ENCODE measurements at places on chromosomes 1 and 21.

DNA sequence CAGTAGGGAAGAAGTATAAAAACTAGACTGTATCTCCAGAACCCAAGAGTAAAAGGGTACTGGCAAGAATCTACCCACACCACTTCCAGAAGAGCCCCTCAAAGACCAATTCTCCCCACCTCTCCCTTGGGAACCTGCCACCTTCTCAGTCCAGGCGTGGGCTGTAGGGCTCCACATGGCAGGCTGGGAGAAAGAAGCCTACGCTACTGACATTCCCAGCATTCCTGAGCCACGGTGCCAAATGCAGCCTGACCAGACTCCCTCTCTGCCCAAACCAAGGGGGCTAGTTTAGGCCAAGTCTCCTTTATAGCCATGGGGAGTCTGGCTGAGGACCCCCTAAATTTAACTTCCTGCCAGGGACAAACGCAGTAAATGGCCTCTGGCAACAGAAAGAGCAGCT lies 2.0 kb downstream of the UBE2Q1 start:
- DNase-seq = no peak

GRCh38 chr1:89762779-89763648 lies 57.8 kb upstream of the LRRC8D start:
- peak; percentile 73 for DNase-seq

- DNase-seq = no peak
Measured at GRCh38 chr1:244992833-244993232, 128.5 kb upstream of the HNRNPU start.

GRCh38 chr1:193285641-193286040 lies 99.2 kb upstream of the B3GALT2 start:
- no peak for DNase-seq

- DNase-seq = no peak
Measured at GRCh38 chr1:196070940-196071339, 537.3 kb downstream of the KCNT2 start.

DNA sequence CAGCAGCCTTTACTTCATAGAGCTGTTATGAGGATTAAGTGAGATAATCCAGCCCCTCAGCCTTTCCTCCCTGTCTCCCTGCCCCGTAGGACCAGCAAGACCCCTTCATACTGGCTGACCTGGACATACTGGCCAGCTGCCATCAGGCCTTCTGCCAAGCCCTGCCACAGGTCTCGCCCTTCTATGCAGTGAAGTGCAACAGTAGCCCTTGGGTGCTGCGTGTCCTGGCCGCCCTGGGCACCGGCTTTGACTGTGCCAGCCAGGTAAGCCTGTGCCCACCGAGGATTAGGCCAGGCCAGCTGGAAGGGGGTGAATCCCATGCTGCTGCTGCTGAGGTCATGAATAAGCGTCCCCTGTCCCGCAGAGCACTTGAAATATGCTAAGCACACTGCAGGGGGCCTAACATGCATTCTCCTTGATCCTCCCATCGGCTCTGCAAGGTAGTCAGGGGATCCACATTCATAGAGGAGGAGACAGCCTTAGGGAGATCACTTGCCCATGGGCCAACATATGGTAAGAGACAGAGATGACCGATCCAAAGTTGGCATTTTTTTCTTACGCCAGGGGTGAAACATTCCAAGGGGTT lies 73.3 kb upstream of the TINAGL1 start:
- DNase-seq = no peak

GRCh38 chr1:165397944-165398343 lies 41.4 kb upstream of the LMX1A start:
- no peak for DNase-seq

GRCh38 chr1:112196008-112196588 lies 199.9 kb upstream of the CTTNBP2NL start:
- DNase-seq = no peak

DNA sequence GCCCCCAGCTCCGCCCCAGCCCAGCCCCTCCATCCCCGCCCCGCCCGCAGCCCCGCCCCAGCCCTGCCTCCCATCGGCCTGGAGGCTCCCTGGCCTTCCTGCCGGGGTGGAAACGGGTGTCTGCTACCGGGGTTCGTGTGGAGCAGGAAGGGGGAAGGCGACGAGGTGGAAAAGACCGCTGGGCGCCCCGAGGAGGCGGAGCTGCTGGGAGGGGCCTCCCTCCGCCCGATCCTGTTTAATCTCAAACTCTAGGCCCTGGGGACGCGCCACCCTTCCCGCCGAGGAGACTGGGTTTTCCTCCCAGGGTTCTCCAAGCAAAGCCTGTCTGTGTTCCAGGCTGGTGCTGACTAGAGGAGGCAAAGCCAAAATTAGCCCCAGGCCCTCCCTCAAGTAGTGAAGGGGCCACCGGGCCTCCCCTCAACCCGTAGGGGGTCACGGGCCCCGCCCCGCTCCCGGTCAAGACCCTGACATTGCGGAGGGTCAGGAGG lies 16.2 kb upstream of the TTLL10 start:
- peak; percentile 81 for DNase-seq

DNA sequence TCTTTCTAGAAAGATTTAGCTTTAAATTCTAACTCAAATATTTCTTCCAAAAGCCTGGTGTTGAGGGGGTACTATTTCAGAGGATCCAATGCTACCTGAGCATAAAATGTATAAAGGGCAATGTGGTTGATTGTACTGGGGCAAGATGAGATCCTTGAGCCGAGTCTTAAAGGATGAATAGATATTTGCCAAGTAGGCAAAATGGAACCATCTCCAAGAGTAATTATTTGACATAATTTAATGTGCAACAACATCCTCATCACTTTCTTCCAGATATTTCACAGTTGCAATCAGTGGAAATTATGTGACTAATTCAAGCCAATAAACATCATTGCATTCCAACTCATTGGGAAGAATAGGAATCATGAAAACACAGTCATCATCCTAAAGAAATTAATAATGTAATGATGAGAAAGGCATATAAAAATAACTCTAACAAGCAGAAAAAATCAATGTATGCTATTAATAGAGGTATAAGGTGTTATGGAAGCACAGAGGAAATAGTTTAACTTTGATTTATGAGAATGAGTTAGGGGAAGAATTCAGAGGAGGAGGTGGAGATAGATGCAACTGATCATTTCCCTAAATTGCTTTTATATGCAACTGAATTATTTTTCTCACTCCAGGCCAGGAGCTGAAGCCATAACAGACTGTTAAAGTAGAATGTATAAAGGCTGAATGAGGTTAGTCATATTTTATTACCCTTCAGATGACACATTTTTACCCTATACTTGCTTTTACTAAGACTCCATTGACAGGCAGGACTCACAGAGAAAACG lies 30.0 kb upstream of the RGS4 start:
- no peak for DNase-seq

GRCh38 chr1:61254634-61255357 lies 172.4 kb downstream of the NFIA start:
- no peak for DNase-seq

GRCh38 chr1:220748089-220748934 lies at the start of gene MTARC2:
TSS of gene MTARC2 (plus strand) at chr1:220748322. CDS start at chr1:220748532, 210 bp downstream.
- peak; percentile 84 for DNase-seq

DNA sequence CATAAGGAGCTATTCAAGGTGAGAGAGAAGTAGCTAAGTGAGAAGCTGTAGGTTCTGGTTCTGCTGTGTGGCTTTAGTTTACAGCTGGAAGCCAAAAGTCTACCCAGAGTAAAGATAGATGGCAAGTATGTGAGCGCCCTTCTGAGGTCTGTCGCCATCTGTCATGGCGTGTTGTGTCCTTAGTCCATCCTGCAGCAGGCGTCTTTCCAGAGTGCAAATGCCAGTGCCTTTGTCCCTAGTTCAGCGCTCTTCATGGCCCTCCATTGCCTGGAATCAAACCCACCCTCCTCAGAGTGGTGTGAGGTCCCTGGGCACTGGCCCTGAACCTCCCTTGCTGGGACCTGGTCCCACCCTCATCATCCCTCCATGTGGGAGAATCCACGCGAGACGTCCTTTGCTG lies 96.6 kb downstream of the ADARB1 start:
- no peak for DNase-seq

DNA sequence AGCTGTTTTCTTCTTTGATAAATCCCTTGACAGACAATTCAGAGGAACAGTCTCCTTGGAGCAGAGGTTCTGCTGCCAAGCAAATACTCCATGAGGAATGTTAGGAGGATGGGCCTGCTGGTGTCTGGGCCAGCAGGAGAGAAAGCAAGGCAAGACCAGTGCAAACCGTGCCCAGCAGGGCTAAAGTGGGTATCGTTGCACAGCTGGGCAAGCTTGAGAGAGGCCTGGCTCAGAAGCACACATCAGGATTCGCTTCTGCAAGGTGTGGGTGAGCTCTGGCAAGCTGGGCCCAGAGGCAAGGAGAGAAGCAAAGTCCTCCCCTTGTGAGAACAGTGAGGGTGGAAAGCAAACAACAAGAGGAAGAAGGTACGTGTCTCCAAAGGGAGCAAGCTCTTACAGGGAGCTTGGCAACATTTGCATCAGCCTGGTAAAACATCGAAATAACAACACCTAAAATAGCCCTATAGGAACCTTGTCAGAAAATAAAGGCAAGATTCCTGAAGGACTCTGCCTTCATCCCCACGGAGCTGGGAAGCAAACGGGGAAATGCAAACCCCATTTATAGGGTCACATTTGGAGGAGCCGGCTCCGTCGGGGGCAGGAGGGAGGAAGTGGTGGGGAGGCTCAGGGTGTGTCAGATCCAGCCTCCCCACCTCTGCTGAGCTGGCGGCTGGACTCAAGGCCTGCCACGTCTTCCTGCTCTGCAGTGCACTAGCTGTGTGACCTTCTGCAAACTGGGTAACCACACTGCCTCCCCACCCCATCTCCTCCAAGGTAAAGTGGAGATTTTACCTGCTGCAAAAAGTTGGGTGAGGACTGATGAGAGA lies 62.3 kb upstream of the HIVEP3 start:
- DNase-seq = no peak

DNA sequence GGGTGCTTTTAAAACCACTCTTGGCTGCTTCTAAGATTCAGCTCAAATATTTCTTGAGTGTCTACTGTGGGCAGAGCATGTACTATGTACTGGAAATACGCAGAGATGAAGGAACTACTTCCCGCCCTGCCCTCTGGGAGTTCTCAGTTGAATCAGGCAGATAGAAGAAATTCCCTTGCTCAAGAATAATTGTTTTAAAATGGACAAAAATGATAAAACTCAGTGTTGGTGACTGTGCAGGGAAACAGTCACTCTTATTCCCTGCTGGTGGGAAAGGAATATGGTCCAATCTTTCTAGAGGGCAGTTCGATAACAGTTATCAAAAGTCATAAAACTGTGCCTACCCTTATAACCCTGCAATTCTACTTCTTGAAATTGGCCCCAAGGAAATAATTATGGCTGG lies 16.9 kb upstream of the GRHL3 start:
- DNase-seq = no peak

- DNase-seq = no peak
Measured at GRCh38 chr1:218754477-218754876, 409.3 kb downstream of the TGFB2 start.

GRCh38 chr1:46160212-46160611 lies 14.7 kb upstream of the TSPAN1 start:
- no peak for DNase-seq

DNA sequence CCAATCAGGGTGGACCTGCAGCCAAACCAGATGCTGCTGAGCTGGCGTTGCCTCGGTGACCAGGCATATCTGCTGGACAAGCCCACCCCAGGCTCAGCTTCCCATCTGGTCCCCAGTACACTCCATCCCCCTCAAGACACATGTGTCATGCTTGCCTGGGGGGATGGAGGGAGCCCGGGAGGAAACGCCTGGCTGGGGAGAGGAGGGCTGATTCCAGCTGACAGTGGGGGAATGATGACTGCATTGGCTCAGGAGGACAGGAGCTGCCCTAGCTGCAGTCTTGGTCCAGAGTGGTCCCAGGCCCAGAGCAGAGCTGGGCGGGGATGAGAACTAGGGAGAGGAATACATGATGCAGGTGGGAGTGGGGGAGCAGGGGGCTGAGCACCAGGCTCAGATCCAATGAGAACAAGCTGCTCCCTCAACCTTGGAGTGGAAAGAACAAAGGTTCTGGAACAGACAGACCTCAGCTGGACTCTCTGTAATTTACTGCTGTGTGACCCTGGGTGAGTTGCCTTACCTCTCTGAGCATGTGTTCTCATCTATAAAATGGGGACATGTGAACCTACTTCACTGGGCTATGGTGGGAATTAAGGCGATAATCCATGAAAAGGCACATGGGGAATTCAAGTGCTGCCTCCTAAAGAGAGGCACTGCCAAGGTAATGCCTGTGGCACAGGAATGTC lies 23.1 kb upstream of the ECE1 start:
- no peak for DNase-seq

DNA sequence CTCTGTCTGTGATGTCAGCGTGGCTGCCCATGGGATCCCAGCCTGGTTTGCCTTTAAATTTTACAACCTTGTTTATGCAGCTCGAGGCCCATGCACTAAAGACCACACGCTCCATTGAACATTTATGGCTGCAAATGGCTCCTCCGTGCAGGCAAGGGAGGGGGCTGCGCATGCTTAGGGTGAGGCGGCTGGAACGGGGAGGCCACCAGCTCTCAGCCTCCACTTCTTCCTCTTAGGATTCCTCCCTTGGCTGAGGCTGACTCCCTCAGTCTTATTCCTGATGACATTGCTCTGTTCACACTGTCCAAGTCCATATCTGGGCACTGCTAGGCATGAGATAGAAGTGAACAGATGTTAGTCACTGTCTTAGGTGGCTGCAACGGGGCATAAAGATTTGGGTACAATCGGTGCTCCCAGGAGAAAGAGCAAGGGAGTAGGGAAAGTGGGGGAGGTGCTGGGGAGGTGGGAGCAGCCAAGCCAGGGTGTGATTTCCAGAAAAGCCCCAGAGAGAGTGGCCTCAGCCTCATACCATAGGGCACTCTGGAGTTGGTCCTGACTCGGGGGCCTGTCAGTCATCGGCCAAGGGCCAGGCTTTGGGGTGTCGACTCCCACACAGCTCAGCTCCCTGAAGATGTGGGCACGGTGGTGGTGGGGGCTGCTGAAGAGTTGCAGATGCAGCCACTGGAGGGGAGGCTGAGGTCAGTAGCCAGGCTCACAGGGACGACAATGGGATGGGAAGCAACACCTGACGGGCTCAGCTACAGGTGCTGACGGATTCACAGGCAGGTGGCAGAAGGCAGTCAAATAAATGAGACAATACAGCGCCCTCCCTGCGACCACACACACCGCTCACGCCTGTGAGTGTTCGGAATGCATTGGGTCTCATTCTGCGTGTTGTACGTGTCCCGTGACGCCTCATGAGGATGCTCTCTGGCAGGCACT lies 37.3 kb upstream of the ACTL8 start:
- no peak for DNase-seq

- peak; percentile 64 for DNase-seq
Measured at GRCh38 chr1:12166834-12167492, at the start of gene TNFRSF1B. TSS of gene TNFRSF1B (plus strand) at chr1:12166991. CDS start at chr1:12167092, 101 bp downstream.

DNA sequence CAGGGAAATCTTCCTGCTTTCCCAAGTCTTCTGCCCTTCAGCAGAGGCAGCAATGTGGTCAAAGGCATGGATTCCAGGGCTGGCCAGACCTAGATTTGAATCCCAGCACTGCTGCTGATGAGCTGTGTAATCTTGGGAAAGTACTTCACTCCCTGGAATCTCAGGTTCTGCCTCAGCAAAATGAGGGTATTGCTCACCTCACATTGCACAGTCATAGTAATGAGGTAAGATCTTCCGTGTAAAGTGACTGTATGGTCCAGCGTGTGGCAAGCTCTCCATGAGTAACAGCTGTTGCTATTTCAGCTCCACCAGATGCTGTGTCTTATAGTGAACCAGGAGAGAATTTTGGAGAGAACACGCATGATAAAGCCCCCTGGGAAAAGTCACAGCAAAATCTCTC lies 56.1 kb upstream of the F3 start:
- DNase-seq = no peak

All from LoVo (cell line).